ENCODE measurements at places on chromosomes 4 and X.

DNA sequence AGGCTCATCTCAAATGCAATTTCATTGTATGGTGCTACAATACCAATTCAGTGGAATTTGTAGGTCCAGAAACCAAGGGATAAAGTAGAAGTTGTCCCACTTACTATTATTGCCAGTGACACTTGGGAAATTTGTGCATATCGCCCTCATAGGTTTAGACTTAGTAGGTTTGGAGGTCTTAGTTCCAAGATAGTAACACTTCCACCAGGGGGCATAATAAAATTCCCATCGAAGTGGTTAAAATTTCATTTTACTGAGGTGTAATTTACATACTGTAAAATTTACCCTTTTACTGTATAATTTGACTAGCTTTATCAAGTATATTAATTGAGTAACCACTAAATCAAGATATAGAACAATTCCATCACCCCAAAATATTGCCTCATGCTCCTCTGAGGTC is 174.6 kb downstream of the INPP4B start:
- no peak for DNase-seq

GRCh38 chr4:8819473-8820177 is 52.0 kb downstream of the HMX1 start:
- DNase-seq: no peak

GRCh38 chrX:6738518-6739470 is 203.9 kb upstream of the VCX3A start:
- DNase-seq: no peak

- no peak for DNase-seq
These were observed 16.0 kb downstream of the XG start for GRCh38 chrX:2767631-2768455.

- no peak for DNase-seq
These were observed 519.8 kb downstream of the TRIML1 start for GRCh38 chr4:188658958-188659522.

GRCh38 chr4:23021040-23021439 is 328.3 kb downstream of the GBA3 start:
- no peak for DNase-seq

DNA sequence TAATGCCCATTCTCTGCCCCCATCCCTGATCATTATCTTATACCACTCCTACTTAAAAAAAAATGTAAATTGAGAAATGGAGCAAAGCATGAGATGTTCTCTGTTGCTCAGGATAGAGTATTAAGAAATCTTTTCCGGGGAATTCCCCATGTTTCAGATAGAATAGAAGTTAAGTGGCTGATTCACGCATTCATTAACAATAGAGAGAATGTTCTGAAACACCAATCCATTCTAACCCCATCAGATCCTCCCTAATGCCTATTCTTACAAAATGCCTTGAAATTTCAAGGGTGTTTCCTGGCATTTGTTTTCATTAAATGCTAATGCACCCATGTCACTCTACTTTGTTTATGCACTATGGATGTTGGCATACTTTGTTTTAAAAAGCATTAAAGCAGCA is 101.1 kb downstream of the AREG start:
- no peak for DNase-seq

GRCh38 chr4:573122-573892 is 2.8 kb downstream of the TMEM271 start:
- no peak for DNase-seq

DNA sequence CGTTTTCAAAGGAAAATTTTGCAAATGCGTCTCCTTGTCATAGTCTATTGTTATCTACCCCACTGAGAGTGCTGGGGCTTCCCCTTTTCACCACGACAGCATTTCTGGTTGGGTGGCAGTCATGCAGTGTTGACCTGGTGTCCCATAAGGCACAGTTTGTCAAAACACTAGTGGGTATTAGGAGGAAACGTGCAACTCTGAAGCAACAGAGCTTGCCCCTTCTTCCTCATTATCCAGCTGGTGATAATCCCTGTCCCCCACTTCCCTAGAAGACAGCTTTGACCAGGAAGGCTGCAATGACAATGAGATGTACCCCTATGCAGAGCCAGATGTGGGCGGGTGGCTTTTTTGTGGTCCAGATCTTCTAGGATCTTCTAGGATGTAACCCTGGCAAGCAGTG is 1.8 kb downstream of the TBC1D1 start:
- peak; percentile 33 for DNase-seq

GRCh38 chr4:40991908-40992307 is 222.4 kb downstream of the APBB2 start:
- no peak for DNase-seq

DNA sequence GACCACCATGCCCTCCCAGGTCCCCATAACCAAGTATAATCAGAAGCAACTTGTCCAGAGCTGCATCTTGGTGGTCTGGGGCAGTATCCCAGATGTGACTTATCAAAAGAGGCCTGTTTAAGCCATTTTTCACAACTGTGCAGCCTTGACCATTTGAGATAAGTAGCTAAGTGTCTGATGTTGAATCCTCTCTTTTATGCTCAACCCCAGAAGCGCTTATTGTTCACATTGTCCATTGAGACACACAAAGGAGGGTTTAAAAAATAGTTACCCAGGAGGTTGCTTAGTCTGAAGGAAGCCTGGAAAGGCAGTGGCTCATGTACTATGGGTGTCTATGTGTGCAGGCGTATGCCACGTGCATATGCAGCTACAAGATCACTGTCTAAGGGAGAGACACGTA is 27.0 kb downstream of the ENPP6 start:
- no peak for DNase-seq

- no peak for DNase-seq
These were observed 42.5 kb upstream of the ANTXR2 start for GRCh38 chr4:80115368-80116181.

DNA sequence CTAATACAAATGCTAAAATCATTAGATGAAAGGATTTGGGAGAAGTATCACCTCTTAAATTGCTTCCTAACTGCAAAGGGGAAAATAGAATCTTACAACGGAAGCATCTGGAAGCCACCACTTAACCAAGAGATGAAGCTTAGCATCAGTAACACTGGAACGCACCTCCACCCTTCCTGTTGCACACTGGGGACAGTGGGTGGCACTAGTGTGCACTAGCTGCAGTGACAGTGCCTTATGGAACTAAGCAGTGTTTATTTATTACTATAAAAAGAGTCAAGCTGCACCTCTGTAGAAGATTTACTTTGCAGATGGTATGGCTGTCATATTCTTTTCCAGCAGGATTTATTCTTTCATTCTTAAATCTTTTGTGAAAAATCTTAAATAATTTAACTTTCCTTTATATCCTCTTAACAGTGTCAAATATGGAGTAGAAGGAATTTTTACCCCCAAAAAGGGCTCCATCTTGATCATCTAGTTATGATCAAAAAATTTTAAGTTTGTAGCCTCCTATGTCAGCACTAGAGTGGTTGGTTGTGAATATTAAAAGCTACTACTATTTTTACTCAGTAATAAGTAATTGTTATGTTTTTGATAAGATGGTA is 76.7 kb downstream of the SCD5 start:
- DNase-seq: no peak

DNA sequence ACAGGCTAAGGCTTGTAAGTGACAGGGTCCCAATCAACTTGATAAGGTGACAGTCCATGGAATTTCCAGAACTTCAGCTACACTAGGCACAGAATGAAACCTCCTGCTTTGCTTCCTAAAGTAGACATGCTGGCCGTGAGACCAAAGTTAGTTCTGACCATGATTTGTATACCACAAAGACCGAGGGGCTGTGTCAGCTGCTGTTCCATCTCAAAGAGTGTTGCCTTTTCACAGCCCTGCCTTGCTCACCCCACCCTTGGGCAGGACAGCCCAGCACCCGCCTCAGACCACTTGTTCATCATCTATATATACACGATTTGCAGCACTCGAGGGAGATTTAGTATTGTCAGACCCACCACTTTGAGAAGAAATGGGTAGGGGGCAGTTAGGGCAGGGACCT is 5.3 kb downstream of the IDS start:
- DNase-seq: no peak

- DNase-seq: no peak
These were observed 76.7 kb downstream of the MANBA start for GRCh38 chr4:102683881-102684609.

- DNase-seq: no peak
These were observed 896.5 kb downstream of the PDHA2 start for GRCh38 chr4:96736352-96736889.

GRCh38 chr4:110629214-110629754 is 6.4 kb upstream of the PITX2 start:
- DNase-seq: no peak

GRCh38 chrX:96569034-96569433 is 115.6 kb upstream of the DIAPH2 start:
- DNase-seq: no peak

DNA sequence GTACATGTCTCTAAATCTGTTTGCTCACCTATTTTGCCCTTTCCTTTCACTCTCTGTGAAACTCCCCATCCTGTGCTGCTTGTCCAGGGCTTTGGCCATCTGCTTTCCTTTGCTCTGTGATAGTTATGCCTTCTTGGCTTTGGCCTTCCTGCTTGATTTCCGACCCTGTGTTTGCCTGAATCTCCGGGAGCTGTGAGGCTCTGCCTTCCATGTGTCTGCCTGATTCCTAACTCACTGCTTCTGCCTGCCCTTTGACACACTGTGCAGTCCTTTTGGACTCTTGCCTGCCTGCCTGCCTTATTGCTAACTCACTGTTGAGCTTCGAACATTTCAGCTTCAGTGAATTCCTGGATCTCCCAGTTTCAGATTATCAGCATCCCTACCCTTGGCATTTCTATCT is 143.1 kb downstream of the C4orf33 start:
- DNase-seq: no peak

GRCh38 chrX:108303682-108304081 is 134.5 kb downstream of the COL4A6 start:
- no peak for DNase-seq

DNA sequence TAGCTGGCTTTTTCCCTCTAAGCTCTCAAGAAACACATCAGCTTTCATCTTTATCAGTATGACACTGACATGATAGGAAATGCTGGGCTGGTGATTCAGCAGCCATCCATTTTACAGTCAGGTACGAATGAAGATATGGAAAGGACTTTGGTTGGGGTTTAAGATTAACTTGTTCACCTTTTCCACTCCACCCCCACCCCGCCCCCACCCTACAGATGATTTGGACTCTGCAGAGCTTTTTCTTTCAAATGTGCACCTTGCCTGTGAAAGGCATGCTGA is 132.6 kb downstream of the AKAP4 start:
- no peak for DNase-seq

- no peak for DNase-seq
These were observed 113.4 kb upstream of the ATXN3L start for GRCh38 chrX:13433298-13433605.

- no peak for DNase-seq
These were observed 93.2 kb upstream of the AP1S2 start for GRCh38 chrX:15947648-15948317.

GRCh38 chr4:6019316-6020263 is 1.4 kb upstream of the C4orf50 start:
- DNase-seq: peak; percentile 41

- DNase-seq: no peak
These were observed 46.1 kb upstream of the CENPE start for GRCh38 chr4:103244251-103244650.

- DNase-seq: no peak
These were observed 15.8 kb upstream of the CT45A1 start for GRCh38 chrX:135697601-135698000.

DNA sequence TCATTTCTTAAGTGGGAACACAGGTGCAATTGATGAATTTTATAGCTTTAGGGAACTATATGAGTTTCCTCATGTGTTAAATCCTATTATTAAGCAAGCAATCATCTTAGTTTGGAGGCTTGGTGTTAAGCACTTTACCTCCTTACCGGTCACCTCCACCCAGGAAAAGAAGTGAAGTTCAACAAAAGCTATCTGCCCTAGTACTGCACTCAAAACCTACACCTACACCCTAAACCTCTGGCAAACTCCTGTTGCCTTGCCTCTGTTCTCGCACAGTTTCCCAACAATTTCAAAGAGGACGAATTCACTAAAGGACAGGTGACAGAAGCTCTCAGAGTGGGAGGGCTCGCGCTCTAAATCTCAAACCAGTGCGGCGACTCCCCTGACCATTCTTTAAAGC is 85.7 kb upstream of the TENT5D start:
- DNase-seq: no peak

DNA sequence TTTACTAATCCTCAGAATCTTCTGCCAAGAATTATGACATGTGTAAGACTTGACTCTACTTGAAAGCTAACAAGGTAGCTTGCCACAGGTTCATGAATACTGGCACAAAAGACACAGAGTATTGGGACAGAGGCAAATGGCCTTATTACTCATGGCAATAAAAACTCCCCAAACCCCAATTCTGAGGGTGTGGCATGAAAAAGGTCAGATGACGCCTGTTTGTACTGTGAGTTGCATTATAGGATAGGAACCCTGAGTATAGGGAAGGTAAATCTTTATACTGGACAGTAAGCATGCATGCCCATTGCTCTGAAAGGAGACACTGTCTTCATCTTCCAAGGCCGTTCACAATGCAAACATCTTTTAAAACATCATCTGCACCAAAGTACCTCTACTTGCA is 600.0 kb downstream of the IL1RAPL1 start:
- DNase-seq: no peak

DNA sequence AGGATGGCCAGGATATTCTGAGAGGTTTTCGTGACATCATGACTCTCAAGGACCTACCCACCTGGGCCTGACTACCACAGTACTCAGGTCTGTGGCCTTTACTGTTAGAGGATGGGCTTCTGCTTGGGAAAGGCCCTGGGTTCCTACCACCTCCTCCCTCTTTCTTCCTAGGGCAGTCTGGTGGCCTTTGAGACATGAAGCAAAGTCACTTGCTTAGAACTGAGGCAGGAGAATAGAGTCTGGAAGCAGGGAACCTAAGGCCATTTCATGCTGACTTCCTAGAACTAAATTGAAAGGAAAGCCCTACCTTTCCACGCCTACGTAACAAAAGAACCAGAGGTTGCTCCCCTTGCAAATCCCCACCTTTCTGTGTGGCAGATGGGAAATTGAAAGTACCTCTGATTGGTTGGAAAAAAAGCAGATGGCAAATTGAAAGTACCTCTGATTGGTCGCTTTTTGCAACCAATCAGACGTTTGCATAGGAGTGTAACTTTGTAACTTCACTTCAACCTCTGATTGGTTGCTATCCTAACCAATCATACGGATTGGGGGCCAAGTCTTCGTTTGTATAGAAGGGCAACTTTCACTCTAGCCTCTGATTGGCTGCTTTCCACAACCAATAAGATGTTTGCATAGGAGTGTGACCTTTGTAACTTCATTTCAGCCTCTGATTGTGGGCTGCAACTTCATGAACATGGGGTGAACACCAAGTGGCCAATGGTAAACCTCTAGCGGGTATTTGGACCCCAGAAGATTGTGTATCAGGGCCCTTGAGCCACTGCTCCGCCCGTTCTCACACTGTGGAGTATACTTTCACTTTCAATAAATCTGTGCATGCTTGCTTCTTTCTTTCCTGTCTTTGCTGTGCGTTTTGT is 9.9 kb upstream of the AKAP14 start:
- no peak for DNase-seq

- DNase-seq: no peak
These were observed 31.7 kb downstream of the ZNF275 start for GRCh38 chrX:153365670-153366069.

- no peak for DNase-seq
These were observed 180.7 kb downstream of the GUCY2F start for GRCh38 chrX:109301177-109301576.

- DNase-seq: no peak
These were observed 38.3 kb downstream of the SEC24D start for GRCh38 chr4:118797558-118798142.

- DNase-seq: no peak
These were observed 38.8 kb downstream of the MSN start for GRCh38 chrX:65706041-65706828.
